ENCODE measurements at places on chromosomes 16 and 17.

DNA sequence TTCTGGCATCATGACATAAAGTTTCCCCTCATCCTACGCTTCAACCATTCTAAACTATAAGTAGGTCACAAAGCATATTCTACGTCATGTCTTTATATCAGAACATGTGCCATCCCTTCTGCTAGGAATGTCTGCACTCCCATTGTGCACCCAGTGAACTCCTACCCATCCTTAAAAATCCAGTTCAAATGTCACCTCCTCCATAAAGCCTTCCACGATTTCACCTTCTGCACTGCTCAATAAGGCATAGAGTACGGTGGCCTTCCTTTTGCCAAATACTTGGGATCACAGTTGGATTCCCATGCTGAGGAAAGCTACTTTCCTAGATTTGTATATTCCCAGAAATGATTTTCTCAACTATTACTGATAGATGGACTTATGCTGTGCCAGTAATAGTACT, 186.3 kb upstream of the ZKSCAN2 start:
- no peak for DNase-seq

GRCh38 chr16:14007450-14007849, 63.7 kb upstream of the MRTFB start:
- DNase-seq: no peak

DNA sequence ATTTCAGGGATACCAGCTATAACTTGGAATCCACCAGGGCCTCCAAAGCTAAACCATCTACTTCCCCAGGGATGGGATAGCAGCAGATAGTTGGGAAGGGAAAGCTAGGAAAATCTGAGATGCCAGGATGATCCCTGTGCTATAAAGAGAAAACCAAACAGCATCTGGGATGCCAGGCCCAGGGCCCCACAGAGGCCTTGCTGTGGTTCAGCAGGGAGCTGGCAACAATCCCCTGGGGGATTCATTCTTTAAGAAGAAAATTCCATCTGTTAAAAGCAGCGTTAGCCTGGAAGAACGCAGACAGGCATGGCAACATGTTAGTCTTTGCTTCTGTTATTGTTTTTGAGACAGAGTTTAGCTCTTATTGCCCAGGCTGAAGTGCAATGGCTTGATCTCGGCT, 16.6 kb downstream of the MYO18A start:
- no peak for DNase-seq

- peak; percentile 75 for DNase-seq
Observed at GRCh38 chr16:67928561-67929364, 2.9 kb downstream of the CTRL start.

DNA sequence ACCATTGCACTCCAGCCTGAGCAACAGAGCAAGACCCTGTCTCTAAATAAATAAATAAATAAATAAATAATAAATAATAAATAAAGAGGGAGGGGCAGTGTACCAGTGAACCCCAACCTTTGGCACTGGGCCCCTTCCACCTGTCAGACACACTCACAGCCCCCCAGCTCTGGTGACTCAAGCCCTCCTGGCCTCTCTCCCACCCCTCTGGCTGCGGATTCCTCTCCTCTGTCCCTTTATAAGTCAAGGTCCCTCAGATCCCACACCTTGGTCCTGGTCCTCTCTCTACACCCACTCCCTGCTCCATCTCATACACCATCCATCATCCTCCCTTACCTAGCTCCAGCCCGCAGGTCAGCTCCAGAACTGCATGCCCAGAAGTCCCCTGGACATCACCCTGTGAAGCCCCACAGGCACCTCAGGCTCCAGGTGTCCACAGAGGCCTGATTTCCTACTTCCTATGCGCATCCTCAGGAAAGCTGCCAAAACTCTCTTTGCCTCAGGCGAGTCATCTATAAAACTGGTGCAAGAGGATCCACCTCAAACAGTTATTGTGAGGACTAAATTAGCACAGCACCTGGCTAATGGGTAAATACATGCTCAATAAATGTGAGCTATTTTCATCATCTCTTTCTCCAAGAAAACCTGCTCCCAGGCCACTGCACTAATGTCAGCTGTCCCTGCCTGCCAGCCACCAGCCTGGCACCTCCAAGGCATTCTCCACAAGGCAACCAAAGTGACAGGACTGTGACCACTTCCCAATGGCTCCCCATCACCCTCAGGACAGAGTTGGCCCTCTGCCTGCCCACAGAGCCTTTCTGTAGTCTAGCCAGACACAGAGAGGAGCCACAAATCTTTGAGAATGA, 46.8 kb downstream of the BEAN1 start:
- DNase-seq: no peak

DNA sequence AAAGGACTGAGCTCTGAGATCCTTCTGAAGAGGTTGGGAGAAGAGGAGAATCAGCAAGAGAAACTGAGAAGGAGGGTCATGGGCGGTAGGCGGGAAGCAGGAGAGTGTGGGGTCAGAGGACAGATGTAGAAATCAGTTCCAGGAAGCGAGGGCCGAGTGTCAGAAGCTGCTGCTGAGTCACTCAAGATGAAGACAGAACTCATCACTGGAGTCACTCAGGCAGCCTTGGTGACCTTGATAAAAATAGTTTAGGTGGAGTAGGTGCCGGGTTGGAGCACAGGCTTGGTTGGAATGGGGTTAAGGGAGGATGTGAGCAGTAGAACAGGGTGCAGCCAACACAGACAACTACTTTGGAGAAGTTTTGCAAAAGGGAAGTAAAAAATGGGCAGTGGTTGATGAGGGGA, 6.1 kb upstream of the ITGAM start:
- DNase-seq: no peak

GRCh38 chr17:59527931-59528330, 37.5 kb upstream of the DHX40 start:
- DNase-seq: no peak

DNA sequence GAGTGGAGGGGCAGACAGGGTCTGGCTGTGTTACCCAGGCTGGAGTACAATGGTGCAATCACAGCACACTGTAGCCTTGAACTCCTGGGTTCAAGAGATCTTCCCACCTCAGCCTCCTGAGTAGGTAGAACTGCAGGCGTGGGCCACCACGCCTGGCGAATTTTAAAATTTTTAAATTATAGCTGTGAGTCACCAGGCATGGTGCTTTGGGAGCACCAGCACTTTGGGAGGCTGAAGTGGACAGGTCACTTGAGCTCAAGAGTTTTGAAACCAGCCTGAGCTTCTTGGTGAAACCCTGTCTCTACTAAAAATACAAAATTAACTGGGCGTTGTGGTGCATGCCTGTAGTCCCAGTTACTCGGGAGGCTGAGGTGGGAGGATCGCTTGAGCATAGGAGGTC, 114.0 kb downstream of the CHD9 start:
- no peak for DNase-seq

DNA sequence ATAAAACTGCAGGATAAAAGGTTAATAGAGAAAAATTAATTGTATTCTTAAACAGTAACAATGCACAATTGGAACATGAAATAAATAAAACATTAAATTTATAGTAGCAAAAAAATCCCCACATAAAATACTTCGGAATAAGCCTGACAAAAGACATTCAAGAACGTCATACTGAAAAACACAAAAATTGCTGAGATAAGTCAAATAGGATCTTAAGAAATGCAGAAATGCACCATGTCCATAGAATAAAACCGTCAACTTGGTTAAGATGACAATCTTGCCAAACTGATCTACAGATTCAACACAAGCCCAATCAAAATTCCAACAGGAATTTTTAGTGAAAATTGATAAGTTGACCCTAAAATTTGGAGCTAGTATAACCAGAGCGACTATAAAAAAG, 76.6 kb downstream of the TBC1D16 start:
- no peak for DNase-seq

GRCh38 chr17:8965394-8966168, at the start of gene PIK3R5:
PIK3R5 (minus strand) TSS chr17:8965707; CDS start chr17:8911494, 54,213 bp downstream.
- DNase-seq: no peak

DNA sequence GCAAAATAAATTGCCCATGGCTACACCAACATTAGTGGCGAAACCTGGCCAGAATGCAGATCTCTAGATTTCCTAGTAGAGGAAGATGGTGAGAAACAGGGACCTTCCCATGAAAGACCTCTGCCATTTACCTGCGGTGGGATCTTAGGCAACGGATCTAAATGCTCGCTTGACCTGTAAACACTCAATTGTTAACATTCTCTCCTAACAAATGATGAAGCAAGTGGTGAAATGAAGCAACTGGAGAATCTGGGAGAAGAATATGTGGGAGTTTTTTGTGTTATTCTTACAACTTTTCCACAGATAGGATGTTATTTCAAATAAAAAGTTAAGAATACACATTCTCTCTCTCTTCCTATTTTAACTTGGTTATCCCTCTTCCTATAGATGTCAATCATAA, 56.6 kb downstream of the SMG6 start:
- DNase-seq: no peak

DNA sequence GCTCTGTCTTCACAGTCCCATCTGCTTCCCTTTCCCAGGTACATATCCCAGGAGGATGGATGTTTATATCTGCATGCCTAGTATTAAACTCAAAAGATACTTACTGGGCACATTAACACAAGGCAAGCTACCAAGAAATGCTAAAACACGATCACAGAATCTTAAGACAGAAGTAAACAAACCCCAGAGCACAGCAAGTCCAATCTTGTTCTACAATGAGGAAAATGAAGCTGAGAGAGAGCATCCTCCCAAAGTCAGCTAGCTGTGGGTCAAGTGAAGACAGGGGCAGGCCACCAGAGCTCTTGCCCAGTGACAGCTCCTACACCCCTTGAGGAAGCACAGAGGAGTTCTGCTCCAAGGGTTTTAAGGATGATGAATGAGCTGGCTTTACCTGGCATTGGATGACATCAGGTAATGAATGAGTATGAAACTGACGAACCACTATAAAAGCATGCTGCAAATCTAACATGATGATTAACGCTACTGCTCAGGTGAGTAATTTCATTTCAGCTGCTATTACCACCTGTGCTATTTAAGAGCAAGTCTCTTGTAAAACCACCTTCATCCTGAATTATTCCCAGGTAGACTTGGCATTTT, 20.3 kb downstream of the XPO6 start:
- no peak for DNase-seq

- DNase-seq: peak; percentile 20
Observed at GRCh38 chr16:78505544-78506366, 406.3 kb downstream of the WWOX start.

- no peak for DNase-seq
Observed at GRCh38 chr17:41800601-41801373, 11.0 kb downstream of the P3H4 start.

DNA sequence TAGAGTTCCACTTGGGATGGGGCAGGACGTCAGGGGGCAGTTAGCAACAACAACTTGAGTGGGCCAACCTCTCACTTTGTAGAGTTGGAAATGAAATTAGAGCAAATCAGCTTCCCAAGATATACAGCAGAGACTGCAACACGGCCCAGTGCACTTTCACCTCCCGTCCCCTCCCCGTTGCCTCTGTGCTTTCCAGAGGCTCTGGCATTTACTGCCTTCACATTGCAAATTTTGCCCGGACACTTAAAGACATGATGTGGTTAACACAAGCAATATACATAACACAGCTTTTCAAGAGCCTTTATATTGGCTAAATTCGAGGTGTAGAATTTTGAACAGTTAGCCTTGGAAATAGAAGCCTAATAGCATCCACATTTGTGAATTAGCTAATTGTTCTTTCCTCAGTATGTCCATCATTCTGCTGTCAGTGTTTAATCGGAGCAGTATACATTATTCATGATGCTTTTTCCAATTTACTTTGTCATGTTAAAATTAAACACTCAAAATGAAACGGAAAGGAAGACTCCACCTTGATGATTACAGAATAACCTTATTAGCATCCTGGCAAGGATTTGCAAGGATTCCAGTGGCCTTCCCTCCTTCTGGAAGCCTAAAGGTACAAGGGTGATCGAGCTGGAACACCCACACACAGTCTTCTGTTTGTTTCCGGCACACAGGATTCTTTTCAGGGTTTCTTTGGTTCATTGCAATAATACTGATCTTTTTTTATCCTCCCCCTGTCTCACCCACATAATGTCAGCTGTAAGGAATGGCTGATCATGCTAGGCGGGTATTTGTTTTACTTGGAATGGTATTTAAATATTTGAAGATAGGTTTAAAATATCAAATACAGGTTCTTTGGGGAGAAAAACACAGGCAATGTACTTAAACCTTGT, 190.9 kb upstream of the CACNG5 start:
- DNase-seq: no peak

DNA sequence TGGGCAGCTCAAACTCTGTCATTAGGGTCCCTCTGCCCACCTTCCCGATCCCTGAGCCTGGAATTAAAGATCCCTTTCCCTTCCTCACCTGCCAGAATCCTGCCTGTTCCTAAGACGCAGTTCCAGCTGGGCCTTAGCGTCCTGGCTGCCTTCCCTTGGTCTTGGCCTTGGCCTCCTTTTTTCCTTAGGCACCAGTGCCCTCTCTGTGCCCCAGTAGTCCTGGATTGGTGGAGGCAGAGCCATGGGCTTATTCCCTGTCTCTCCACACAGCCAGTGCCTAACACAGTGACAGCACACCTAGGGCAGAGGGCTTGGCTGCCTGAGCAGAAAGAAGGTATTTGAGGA, 3.5 kb downstream of the TMEM132E start:
- DNase-seq: no peak

GRCh38 chr17:40291281-40291664, 3.6 kb downstream of the CDC6 start:
- DNase-seq: no peak

DNA sequence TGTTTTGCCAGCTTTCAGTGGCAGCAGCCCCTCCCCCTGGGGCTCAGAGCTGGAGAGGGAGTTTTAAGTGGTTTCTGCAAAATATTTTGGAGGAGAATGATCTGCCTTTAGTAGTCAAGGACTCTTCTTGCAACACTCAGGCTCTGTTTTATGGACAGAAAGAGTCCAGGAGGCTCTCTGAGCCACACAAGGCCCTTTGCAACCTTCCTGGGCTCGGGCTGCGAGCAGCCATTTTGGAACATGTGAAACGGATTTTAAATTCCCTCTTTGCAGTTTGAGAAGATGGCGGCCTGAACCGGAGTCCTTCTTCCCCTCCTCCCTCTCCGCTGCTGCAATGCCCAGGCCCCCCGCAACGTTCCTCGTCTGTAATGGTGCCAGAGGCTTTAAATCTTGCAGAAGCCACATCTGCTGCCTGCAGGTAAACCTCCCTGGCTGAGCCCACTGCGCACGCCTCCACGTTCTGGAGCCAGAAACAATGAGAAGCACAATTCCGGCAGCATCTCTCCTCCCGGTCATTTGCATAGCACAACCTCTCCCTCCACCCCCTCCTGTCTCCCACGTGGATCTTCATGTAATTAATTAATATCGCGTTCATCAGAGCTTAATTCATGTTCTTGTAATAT, 386.1 kb downstream of the SEC14L1 start:
- DNase-seq: no peak

GRCh38 chr17:49993423-49994060, 1.5 kb downstream of the DLX3 start:
- no peak for DNase-seq

GRCh38 chr17:32917842-32918241, 10.1 kb upstream of the TMEM98 start:
- DNase-seq: no peak

- no peak for DNase-seq
Observed at GRCh38 chr17:16873174-16874035, 98.5 kb downstream of the TNFRSF13B start.

All from amygdala (tissue), 56 donors.